ENCODE measurements at places on chromosomes 4 and X. TPM values are rescaled to one million over a fixed set of nuclear protein-coding genes. Genes with fewer than 3 reads are reported as not detected.

The GNRHR gene
- not detected for total RNA-seq

The PRAF2 gene
- total RNA-seq: 58.3 TPM

The ENPEP gene
- total RNA-seq: 2.2 TPM

The NSG1 gene
- not detected for total RNA-seq

The GPC4 gene
- 67.6 TPM for total RNA-seq

The TEX11 gene
- total RNA-seq: not detected

The GRIA2 gene
- total RNA-seq: 1.4 TPM

All from chondrocyte (in vitro differentiated cells).